ENCODE measurements at places on chromosomes 13 and 19. TPM values are rescaled to one million over a fixed set of nuclear protein-coding genes. Genes with fewer than 3 reads are reported as not detected.

GRCh38 chr13:90238413-90238812 lies 1109.1 kb upstream of the MIR17HG start:
- DNase-seq, result no peak

DNA sequence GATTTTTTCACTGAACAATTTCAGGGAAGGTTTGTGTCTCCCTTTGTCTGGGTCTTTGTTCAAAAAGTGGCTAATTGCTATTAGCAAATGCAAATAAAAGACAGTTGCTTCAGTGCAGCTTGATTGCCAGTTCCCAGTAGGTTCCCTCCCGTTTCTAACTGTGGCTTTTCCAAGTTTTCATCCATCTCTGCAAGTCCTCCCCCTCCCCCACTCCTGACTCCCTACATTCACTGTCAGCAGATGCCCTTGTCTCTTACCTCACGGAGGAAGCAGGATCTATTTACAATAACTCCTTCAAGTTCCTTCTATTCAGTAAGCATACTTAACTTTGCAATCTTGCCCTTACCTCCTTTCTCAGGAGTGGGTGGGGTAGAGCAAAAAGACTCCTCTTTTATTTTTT lies 55.4 kb upstream of the SCEL start:
- DNase-seq, result no peak

DNA sequence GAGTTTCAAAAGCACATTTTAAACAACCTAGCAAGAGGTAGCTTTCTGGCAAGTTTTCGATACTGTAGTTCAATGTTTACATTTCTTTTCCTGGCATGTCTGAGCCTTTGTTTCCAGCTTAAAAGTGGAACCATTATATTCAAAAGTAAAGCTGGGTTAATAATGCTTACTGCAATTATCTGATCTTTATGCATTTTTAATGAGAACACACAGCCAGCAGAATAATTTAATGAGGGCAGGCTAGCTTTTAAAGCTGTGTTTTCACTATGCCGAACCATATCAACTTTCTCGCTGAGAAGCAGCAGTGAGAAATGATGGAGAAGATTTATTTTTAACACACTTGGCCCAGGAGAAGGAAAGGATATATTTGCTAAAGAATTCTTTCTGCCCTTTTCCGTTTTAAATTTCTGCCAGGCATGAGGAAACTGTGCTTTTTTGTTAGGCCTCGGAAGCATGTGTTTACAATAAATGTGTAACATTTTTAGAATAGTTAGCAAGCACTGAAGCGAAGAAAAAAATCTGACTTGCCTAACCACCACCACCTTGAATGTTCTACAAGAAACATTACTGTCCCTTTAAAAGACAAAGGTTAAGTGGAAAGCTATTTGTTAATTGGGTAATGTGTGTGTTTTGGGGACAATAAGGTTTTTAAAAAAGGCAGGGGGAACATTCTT lies 1.0 kb downstream of the MBNL2 start:
- no peak for DNase-seq

DNA sequence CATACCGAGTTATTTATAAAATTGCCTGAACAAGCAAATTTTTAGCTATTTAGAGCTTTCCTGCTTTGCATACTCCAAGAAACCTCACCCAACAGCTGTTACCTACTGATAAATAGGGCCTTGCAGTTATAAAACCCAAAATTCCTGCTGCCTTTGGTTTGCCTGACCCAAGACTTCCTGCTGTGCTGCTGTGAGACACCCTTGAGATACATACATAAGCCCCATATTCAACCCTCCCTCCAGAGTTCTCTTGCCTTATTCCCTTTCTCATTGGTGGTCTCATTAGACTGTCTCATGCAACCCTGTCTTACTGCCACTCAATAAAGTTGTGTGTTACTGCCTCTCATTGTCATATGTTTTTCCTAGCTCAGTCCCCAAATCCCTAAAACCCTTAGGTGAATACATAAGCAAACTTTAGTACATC lies 677.6 kb downstream of the UQCRFS1 start:
- no peak for DNase-seq

GRCh38 chr19:47541518-47541917 lies 26.7 kb upstream of the NAPA start:
- no peak for DNase-seq

C2CD4C gene
- total RNA-seq, result 16.1 TPM

DNA sequence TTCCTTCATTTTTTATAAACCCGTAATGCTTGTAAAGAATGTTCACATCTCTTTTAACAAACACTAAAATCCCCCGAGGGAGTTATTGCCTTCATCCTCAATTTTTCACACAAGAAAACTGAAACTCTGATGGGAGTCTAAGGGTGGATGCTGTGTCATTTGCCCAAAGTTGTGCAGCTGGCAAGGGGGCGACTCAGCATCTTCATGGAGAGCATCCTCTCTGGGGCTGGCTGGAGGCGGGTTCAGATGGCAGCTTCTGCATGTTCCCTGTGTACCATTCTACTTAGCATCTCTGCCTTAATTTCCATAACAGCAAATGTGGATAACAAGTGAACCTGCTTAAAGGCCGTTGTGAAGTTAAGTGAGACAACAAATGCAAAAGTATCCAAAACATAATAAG lies 256.4 kb downstream of the IRS2 start:
- DNase-seq, result no peak

DNA sequence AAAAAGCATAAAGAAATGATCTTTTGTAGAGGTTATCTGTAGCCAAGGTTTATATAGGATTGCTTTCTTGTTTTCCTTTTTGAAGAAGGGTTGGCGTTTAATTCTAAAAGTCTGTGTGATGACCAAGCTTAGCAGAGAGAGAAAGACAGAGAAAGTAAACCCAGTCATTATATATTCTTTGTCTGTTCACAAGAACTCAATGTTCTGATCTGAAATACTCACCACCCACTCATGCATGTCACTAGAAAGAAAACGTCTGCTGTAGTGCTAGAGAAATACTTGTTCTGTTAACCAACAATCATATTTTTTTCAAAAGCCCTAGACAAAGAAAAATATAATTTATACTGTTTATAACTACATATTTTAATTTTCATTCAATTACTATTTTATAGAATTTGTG lies 173.7 kb upstream of the SLITRK5 start:
- no peak for DNase-seq

GRCh38 chr13:76764429-76764828 lies 121.8 kb downstream of the KCTD12 start:
- DNase-seq, result no peak

- no peak for DNase-seq
These were observed 68.0 kb upstream of the GPR183 start for GRCh38 chr13:99374994-99375737.

DNA sequence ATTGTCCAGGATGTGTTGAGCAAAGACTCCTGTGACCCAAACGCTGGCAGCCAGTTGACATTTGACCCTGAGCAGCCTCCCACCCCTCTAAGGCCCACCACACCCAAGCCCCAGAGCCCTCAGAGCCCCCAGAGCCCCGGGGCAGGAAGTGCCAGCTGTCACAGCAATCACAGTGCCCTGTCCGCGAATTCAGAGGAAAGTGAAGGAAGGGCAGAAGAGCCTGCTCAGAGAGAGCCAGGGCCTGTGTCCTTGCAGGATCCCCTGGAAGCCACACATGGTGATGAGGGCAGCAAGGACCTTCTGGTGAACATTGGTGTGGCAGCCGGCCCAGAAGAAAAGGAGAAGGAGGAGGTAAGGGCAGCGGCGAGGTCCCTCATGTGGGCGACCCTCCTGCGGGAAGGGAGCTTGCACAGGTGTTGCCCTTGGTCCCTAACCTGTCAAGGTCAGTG lies 63.7 kb downstream of the SPATA13 start:
- no peak for DNase-seq

MISP3 gene
- 1.6 TPM for total RNA-seq
